ENCODE measurements at places on chromosomes 13 and 19.
A peak's percentile ranks its signal among the peaks of the same experiment; 100 is the strongest.

- no peak for DNase-seq
Measured at GRCh38 chr13:99214232-99214631, 13.6 kb downstream of the UBAC2 start.

DNA sequence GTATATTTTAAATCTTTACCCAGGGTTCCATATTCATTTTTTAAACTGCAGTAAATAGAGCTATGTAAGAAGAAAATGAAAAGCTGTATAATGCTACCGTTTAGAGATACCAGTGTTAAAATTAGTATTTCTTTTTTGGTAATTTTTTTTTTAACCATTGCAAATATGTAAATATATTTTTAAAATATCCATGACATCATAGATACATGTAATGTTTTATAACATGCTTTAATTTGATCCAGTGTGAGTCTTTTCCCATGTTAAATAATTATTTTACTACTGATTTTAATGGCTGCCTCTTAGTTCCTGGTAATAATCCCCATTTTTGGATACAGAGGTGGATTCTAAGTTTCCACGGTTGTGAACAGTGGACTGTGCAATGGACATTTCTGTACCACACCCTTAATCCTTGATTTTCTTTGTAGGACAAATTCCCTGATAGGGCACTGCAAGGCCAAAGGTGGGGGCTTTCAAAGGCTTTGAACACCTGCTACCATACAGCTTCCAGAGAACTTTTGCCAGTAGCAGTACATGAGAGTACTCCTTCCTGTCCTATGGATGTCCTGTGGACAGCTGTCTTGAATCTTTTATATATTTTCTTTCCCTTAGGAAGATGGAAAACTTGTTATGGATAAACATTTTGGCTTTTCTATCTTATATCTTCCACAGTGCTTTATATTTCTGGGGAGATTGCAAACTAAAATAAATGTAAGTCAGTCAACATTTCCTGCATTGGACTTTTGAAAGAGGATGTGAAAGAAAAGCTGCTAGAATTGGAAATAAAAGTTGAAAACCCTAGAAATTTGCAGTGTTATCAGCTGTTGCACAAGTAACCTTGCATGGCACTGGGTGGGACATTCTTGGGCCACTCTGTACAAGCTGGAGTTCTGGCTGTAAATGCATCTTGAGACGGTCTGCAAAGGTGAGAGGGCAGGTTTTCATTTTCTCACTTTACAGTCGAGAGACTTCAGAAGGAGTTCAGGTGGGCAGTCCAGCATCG, 46.8 kb downstream of the ARHGEF7 start:
- DNase-seq = no peak

DNA sequence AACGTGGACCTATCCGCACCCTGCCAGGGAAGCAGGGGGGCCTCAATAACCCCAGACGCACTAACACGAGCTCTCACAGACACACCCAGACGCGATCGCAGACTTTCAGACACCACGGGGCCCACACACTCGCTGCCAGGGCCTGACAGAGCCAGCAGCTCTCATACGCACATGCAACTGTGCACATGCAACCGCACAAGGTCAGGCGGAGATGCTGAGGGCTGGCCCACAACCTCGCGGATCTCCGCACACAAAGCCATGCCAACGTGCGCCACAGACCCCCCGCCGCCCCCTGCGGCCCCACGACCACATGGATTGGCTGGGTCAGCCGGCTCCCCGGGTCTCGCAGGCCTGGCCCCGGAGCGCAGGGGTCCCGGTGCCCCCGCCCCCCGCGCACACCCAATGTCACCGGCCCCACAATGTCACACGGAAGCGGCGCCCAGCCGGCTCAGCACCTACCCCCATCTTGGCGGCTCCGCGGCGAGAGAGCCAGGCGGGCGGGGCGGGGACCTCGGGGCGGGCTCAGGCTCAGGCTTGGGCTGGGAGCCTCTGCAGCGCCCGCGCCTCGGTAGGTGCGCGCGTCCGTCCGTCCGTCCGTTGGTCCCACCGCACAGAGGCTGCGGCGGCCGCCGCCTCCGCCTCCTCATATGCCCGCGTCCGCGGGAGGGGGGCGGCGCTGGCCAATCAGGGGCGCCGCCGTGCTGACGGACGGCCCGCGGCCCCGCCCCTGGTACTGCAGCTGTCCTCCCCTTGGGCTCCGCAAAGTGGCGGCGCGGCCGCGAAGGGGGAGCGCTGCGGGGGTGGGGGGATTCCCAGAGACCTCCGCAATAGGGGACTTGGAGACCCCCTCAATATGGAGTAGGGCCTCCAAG, at the start of gene ATP1A3:
Gene ATP1A3, minus strand, starts transcription at position 619 of the 872 bp plus-strand sequence. Its CDS starts 154 bp downstream, at position 465.
- peak; percentile 81 for DNase-seq

DNA sequence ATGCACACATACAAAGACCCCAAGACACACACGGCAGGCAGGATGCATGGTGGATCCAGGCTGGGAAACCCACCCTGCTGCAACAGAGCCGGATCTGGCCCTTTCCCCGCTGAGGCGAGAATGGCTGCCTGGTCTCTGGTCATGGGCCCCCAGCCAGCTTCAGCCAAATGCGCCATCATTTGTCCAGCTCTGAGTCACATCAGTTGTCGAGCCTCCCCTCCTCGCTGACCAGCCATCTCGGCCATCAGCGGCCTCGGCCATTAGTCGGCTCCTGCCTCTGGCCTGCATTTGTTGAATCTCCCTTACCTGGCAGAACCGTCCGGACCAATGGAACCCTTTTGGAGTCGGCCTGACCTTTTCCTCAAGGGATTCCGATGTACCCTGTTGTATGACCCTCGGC, 38.5 kb upstream of the POU2F2 start:
- DNase-seq = no peak

DNA sequence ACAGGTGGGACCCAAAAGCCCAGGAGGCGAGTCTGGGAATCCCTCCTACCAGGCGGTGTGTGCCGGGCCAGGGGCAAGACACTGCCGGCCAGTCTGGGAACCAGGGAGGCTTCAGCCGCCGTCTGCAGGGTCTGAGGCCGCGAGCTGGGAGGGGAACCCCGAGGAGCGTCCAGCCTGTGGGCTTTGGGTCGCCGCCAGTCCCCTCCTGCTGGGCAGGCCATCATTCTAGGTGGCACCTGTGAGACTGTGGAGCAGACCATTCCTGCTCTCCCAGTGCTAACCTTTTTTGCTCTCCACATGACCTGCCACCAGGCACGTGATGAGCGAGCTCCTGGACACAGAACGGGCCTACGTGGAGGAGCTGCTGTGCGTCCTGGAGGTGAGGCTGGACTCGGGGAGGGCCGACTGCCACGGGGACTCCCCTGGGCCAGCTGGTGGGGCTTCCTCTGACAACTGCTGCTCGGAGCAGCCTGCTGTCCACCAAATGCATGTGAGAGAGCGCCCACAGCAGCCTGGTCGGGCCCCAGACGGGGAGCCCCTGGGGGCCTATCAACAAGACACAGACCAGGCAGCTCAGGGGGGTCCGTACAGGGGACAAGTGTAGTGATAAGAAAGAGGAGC, 24.6 kb upstream of the F7 start:
- DNase-seq = no peak

- DNase-seq = no peak
Measured at GRCh38 chr19:10006335-10006708, 4.0 kb downstream of the COL5A3 start.

DNA sequence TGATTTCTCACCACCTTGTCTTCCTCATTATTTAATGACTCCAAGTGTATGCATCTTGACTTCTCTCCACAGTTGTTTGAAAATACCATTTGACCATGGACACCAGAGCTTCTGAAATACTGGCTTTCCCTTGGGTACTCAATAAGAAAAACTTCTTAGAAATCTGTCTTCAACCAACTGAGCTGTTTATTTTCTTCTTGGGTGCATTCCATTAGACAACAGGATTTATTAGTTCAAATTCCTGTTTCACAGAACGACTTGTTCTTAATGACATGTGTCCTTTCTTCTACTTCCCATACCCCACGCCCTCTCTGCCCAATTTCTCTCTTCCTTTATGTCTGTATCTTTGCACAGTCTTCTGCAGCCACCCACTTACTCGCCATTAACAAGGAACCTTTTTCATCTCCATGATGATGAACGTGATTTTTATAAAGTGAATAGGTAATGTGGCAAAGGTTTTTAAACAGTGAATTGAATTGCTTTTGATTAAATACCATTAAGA, 11.3 kb upstream of the ITM2B start:
- DNase-seq = no peak

- DNase-seq = no peak
Measured at GRCh38 chr19:30153326-30154210, 211.5 kb downstream of the URI1 start.

DNA sequence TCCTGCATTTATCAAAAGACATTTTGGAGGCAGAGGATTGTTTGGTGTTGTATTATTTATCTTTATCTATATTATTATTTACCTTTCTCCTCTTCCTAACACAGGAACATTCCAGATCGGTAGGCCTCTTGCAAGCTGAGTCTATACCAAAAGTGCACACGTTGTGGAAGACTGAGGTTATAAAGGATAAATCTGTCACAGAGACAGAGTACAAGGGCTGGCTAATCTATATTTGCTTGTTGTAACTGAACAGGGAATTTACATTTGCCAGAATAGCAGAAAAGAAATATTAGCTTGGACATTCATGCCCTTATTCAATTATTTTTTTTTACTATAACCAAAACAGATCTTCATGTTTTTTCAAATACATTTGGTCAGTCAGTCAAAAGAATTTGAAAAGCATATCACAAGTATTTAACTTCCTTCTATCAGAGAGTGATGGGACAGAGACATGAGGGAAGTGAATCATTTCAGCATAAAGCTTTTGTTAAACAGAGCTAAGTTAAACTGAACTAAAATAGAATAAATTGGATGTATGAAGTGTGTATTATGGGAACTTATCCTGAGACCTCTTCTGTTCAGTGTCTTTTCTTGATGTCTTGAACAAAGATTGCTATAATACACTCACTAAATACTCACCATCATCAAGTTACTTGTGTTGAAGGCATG, 352.5 kb downstream of the DNAJC15 start:
- no peak for DNase-seq

GRCh38 chr19:13918726-13919411, 12.9 kb downstream of the CC2D1A start:
- DNase-seq = no peak

- no peak for DNase-seq
Measured at GRCh38 chr13:94609196-94609595, 7.5 kb downstream of the GPR180 start.

GRCh38 chr13:32737111-32737571, 150.9 kb downstream of the PDS5B start:
- DNase-seq = no peak

- DNase-seq = peak; percentile 19
Measured at GRCh38 chr19:18160971-18161635, 8.1 kb downstream of the PIK3R2 start.

DNA sequence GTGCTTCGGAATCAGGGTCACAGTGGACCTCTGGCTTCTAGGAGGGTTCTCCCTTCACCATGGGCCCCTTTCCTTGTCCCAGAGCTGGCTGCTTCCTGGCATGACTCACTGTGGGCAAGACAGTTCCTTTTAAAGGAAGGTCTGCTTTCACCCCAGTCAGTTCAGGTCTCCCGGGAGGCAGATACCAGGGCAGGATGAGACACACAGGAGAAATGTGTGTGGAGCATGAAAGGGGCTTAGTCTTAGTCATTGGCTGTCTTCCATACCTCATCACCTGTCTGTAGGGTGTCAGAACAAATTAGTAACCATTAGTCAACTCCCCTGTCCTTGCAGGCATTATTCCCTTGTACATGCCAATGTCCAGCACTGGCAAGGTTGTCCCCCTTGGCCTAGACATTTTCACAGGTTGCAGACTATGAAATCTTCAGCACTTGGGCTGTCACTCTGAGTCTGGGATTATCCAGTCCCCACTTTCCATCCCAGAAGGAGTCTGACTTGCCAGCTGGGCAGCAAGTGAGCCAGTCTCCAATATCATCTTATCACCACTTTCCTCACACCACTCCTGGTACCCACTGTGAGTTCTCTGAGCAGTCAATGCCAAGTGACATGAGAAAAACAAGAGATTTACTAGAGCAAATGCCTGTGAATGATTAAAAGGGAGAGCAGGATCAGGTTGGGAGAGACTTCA, 76.8 kb upstream of the MEDAG start:
- DNase-seq = no peak

- DNase-seq = no peak
Measured at GRCh38 chr13:30806784-30807183, 71.4 kb downstream of the ALOX5AP start.

DNA sequence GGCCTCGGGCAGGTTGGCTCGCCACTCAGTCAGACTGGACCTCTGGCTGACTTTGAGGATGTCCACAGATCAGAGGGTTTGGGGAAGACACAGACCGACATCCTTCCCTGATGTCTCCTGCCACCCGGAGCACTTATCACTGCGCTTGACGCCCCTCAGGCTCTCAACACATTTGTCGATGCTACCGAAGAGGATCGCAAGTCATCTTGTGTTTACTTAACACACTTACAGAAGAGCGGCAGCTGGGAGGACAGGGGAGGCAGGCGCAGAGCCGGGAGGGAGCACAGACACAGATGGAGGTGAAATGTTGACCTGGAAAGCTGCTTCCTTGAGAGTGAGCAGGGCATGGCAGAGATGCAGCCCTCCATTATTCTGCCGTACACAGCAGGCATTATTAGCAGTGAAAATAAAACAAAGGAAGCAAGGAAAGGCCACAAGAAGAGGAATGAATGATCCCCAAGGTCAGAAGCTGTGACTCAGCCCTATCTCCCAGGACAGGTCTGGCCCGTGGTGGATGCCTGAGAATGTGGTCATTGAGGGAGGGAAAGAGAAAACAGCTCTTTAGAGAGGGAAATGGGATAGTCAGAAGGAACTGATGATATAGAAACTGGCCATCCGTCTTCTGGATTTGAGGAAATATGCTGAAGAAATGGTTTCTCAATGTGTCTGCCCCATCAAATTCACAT, 549.5 kb upstream of the ARGLU1 start:
- no peak for DNase-seq

- no peak for DNase-seq
Measured at GRCh38 chr13:109733550-109733949, 52.8 kb downstream of the IRS2 start.

- DNase-seq = no peak
Measured at GRCh38 chr19:7386308-7386707, 37.6 kb downstream of the ARHGEF18 start.

- no peak for DNase-seq
Measured at GRCh38 chr19:29499261-29499920, 26.4 kb upstream of the VSTM2B start.

DNA sequence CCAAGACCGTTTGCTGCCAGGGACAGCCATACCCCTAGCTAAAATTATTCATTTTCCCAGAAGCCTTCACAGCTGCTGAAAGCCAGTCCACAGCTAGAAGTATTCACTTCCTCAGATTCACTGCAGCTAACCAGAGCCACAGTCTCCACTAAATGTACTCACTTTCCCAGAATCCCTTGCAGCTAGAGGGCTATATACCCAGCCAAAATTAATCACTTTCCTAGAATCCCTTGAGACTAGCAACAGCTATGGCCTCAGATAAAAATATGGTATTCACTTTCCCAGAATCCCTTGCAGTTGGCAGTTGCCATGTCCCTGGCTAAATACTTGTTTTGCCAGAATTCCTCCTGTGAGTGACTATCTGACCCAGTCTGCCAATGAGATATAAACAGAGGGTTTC, 13.8 kb upstream of the MEIS3 start:
- no peak for DNase-seq

GRCh38 chr13:68170961-68171360, 940.8 kb upstream of the PCDH9 start:
- no peak for DNase-seq

GRCh38 chr19:3386447-3387234, 20.3 kb downstream of the NFIC start:
- no peak for DNase-seq

- no peak for DNase-seq
Measured at GRCh38 chr13:54133746-54134145, 1105.1 kb downstream of the OLFM4 start.

Data from NCI-H1930 (cell line).